SK-N-SH (cell line): ENCODE measurements at places on chromosomes 16 and 17.

DNA sequence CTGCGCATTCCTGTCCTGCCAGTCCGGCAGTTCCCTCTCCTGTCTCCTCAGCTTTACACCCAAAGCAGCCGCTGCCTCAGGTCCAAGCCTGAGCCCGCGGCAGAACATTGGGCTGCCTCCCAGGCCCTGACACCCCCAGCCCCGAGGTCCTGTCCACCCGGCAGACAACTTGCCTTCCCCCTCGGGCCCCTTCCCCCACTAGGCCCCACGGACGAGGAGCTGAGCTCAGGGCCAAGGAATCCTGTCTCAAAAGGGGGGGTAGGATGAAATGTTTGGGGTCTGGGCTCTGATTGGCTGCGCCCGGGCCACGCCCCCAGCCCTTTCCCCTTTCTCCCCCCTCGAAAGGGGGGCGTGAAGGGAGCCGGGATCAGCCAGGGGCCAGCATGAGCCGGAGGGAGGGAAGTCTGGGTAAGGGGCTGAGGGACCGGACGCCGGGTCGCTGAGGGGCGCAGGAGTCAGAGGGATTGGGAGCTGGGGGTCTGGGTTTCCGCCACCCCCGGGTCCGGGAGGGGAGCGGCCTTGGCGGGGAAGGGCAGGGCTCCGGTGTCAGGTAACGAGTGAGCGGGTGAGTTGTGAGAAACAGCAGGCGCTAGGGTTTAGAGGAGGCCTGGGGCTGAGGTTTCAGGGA lies at the start of gene CTF1:
Gene CTF1, plus strand, starts transcription at position 354 of the 628 bp plus-strand sequence. Its CDS starts 30 bp downstream, at position 384.
- H3K27me3 ChIP-seq = no peaks in the 10 kb centered on the region
- peaks cover 9% of the 10 kb centered on the region for H3K36me3 ChIP-seq
- peaks cover 12% of the 10 kb centered on the region for H3K4me1 ChIP-seq

DNA sequence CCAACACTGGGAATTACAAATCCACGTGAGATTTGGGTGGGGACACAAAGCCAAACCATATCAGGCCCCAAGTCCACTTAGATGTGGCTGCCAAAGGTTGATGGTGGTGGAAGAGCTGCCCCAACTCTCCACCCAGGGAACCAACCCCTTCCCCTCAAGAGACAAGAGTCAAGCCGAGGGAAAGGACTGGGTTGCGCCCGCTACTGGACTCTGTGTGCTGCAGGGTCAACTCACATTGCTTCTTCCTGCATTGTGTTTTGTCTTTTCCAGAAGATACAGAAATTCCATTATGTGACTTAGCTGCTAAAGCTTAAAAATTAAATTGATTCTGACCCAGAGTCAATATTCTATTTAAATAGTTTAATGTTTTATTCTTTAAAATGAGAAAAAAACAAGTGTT lies 58.5 kb downstream of the ADAMTS18 start:
- no peaks in the 10 kb centered on the region for H3K4me1 ChIP-seq
- H3K27ac ChIP-seq = no peak overlapping the region
- no peaks in the 10 kb centered on the region; the same call in 1 of the 2 replicates for H3K27me3 ChIP-seq
- no peak overlapping the region for H3K4me3 ChIP-seq
- H3K36me3 ChIP-seq = no peaks in the 10 kb centered on the region

GRCh38 chr16:23500212-23500861 lies 10.0 kb downstream of the GGA2 start:
- peaks cover 17% of the 10 kb centered on the region; the same call in 1 of the 2 replicates for H3K4me1 ChIP-seq
- peaks cover 9% of the 10 kb centered on the region for H3K36me3 ChIP-seq
- DNase-seq = no peak
- H3K27ac ChIP-seq = no peak overlapping the region
- H3K4me3 ChIP-seq = no peak overlapping the region

DNA sequence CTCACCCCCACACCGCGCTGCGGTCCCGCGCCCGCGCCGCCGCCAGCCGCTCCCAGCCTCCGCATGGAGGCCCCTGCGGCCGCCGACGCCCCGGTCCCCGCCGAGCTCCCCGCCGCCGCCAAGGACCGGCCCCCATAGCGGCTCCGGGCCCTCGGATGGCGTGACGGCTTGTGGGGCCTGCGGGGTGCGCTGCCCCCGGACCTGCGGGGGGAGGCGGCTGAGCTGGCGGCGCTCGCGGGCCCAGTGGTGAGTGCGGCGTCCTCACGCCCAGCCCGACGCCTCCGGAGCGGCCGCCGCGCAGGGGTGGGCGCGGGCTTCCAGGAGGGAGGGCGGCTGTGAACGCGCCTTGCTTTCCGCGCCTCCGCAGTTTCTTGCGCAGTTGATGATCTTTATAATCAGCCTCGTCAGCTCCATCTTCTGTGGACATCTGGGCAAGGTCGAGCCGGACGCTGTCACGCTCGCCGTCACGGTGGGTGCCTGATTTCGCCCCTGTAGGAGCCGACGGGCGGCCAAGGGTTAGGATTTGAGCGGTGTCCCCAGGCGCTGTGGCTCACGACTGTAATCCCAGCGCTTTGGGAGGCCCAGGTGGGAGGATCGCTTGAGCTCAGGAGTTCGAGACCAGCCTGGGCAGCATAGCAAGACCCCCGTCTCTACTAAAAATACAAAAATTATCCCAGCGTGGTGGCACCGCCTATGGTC lies 46.4 kb downstream of the SLC47A1 start:
- H3K4me3 ChIP-seq = peak overlapping the region; percentile 50
- H3K4me1 ChIP-seq = peaks cover 16% of the 10 kb centered on the region; the same call in 1 of the 2 replicates
- DNase-seq = peak; percentile 78
- no peak overlapping the region for H3K27ac ChIP-seq
- H3K36me3 ChIP-seq = no peaks in the 10 kb centered on the region

GRCh38 chr16:23967775-23968174 lies 132.0 kb downstream of the PRKCB start:
- H3K27ac ChIP-seq = no peak overlapping the region
- no peaks in the 10 kb centered on the region for H3K4me1 ChIP-seq
- no peak overlapping the region for H3K4me3 ChIP-seq
- H3K36me3 ChIP-seq = no peaks in the 10 kb centered on the region

DNA sequence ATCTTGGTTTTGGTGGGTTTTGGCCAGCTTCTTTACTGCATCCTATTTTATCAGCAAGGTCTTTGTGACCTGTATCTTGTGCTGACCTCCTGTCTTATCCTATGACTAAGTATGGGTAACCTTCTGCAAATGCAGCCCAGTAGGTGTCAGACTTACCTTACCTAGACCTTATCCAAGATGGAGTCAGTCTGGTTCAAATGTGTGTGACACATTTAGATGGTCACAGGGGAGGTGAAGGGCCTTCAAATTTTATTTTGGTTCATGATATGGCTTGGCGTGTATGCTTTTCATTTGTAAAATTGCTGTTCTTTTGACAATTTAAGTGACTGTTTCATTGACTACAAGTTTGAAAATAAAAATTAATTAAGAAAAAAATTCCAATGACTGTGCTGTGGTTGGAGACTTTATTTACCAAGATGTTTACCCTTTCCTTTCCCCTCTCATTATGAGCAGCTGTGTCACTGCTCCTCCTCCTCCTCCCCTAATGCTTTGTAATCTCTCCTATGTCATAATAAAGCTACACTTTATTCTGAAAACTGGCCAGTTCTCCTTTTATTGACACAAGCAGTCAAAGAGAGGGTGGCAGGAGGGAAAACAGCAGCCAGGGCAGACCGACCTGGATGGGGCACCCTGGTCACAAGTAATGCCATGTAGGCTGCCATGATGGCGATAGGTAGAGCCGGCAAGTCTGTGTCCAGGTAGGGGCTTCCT lies 49.4 kb downstream of the TNFRSF13B start:
- no peak for DNase-seq
- H3K36me3 ChIP-seq = no peaks in the 10 kb centered on the region
- no peaks in the 10 kb centered on the region; the same call in 1 of the 2 replicates for H3K27me3 ChIP-seq
- H3K4me1 ChIP-seq = no peaks in the 10 kb centered on the region

DNA sequence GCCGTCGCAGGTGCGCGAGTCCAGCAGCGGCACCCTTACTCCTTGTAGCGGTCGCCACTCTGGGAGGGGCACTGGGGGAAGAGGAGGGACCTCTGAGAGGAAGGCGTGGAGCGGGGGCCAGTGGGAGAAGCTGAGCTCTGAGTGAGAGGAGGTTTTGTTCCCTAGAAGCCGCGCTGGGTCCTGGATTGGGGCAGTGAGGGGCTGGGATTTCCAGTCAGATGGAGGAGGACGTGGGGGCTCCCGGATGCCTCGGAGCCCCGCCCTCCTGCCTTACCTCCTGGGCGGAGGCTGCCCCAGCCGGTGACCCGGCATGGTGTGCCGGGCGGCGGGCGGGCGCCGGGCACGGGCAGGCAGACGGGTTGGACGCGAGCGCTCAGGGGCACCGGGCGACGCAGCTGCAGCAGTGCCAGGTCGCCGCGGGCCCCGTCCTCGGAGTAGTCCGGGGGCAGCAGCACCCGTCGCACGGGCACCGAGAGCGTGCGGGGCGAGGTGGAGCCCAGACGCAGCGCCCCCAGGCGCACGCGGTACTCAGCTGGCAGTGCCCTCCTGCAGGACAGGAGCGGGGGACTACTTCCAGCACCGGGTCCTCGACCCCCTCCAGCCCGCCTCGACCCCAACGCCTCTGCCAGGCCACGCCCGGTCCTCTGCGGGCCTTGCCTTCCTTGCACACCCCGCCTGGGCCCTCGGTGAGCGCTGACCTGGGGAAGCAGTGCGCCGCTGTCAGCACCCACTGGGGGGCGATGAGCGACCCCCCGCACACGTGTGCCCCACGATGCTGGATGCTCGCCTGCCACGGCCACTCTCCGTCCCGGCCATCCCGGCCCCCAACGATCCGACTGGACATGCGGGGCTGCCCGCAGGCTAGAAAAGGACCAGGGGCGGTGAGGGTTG lies 2.0 kb downstream of the PRSS33 start:
- no peaks in the 10 kb centered on the region for H3K27me3 ChIP-seq
- no peaks in the 10 kb centered on the region for H3K36me3 ChIP-seq
- H3K27ac ChIP-seq = no peak overlapping the region
- no peak overlapping the region for H3K4me3 ChIP-seq
- peak; percentile 70 for DNase-seq

DNA sequence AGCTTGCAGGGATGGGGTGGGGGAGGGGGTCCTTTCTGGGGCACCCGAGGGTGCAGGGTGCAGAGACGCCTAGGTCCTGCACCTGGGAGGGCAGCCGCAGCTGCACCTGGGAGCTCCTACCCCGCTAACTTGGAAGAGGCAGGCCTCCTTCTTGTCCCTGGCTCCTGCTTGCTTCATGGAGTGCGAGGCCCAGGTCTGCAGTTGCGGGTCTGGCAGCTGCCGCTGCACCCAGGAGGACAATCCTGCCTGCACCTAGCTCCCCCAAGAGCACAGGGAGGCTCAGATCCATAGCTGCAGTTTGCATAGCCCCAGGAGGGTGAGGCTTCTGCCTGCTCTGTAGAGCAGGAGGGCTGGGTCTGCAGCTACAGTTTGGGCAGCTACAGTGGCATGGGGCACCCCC lies 26.6 kb downstream of the GNGT2 start:
- no peaks in the 10 kb centered on the region for H3K4me1 ChIP-seq
- H3K36me3 ChIP-seq = no peaks in the 10 kb centered on the region
- H3K27me3 ChIP-seq = peaks cover 22% of the 10 kb centered on the region; the same call in 1 of the 2 replicates
- no peak overlapping the region for H3K27ac ChIP-seq
- no peak overlapping the region for H3K4me3 ChIP-seq

- no peaks in the 10 kb centered on the region for H3K27me3 ChIP-seq
- DNase-seq = peak; percentile 82
- H3K4me3 ChIP-seq = peak overlapping the region; percentile 88
These were observed 644 bp downstream of the NFAT5 start for GRCh38 chr16:69566240-69566980.

DNA sequence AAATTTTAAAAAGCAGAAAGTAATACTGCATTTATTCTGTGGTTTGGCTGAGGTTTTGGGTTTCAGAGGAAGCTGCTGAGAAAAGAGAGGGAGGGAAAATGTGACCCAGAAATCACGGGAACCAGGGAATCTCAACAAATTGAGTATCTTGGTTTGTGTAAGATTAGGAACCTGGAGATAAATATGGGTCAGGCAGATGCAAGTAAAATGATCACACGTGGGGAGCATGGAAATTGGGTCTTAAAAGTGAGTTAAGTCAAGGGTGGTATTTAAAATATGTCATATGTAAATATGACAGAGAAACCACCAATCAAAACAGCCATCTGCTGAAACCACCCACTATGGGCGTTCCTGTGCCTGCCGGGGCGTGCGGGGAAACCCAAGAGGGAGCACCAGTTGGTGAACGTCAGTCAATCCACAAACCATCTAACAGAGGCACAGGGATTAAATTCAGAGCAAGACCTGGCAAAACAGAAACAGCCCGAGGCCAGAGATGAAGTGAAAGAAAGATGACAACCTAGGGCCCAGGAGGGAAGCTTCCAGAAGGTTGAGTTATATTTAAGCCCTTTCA lies 33.4 kb downstream of the CDH13 start:
- H3K36me3 ChIP-seq = no peaks in the 10 kb centered on the region
- no peak for DNase-seq
- peak overlapping the region; percentile 59; the same call in 1 of the 2 replicates for H3K27ac ChIP-seq
- H3K27me3 ChIP-seq = no peaks in the 10 kb centered on the region
- no peaks in the 10 kb centered on the region for H3K4me1 ChIP-seq
- no peak overlapping the region for H3K4me3 ChIP-seq

GRCh38 chr17:38848939-38849605 lies 4.4 kb downstream of the RPL23 start:
- peaks cover 15% of the 10 kb centered on the region for H3K4me1 ChIP-seq
- H3K4me3 ChIP-seq = no peak overlapping the region
- peak overlapping the region; percentile 8; the same call in 1 of the 2 replicates for H3K27ac ChIP-seq
- peaks cover 56% of the 10 kb centered on the region for H3K36me3 ChIP-seq
- DNase-seq = no peak

- no peak overlapping the region for H3K4me3 ChIP-seq
- H3K27me3 ChIP-seq = no peaks in the 10 kb centered on the region
- no peak overlapping the region for H3K27ac ChIP-seq
These were observed 46.0 kb downstream of the KATNIP start for GRCh38 chr16:27595993-27596392.

DNA sequence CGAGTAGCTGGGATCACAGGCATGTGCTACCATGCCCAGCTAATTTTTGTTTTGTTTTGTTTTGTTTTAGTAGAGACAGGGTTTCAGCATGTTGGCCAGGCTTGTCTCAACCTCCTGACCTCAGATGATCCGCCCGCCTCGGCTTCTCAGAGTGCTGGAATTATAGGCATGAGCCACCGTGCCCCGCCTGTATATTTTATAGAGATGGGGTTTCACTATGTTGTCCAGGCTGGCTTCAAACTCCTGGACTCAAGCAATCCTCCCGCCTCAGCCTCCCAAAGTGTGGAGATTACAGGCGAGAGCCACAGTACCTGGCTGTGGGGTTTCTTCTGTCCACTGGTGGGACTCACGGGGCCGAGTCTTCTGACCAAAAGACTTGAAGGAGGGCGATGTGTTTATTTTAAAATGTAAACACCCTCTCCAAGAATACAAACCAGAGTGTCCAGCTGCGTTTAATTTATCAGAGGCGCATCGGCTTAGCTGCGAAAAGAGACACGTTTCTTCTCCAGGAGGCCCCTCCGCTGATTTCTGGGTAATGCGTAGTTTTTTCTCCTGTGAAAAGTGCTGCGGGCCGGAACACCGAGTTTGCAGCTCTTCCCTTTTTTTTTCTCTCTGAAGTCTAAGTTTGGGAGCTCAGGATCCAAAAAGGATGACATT lies 86.9 kb upstream of the CIBAR2 start:
- no peaks in the 10 kb centered on the region for H3K27me3 ChIP-seq
- peaks cover 59% of the 10 kb centered on the region; the same call in 1 of the 2 replicates for H3K4me1 ChIP-seq
- no peak overlapping the region for H3K4me3 ChIP-seq

GRCh38 chr17:50348522-50349242 lies 2.8 kb downstream of the XYLT2 start:
- peak overlapping the region; percentile 8; the same call in 1 of the 2 replicates for H3K4me3 ChIP-seq
- no peaks in the 10 kb centered on the region for H3K27me3 ChIP-seq
- DNase-seq = no peak

- peaks cover 37% of the 10 kb centered on the region for H3K4me1 ChIP-seq
- peaks cover 42% of the 10 kb centered on the region for H3K36me3 ChIP-seq
- no peaks in the 10 kb centered on the region for H3K27me3 ChIP-seq
- H3K4me3 ChIP-seq = peak overlapping the region; percentile 74
- H3K27ac ChIP-seq = peak overlapping the region; percentile 79
These were observed 765 bp downstream of the COL1A1 start for GRCh38 chr17:50200457-50201275.
